ENCODE measurements at places on chromosomes 12 and 14. TPM values are rescaled to one million over a fixed set of nuclear protein-coding genes. Genes with fewer than 3 reads are reported as not detected.
A peak's percentile ranks its signal among the peaks of the same experiment; 100 is the strongest.

ANO4 gene
- not detected for total RNA-seq

AKAP5 gene
- total RNA-seq, result 0.89 TPM

MYF6 gene
- total RNA-seq, result not detected

DNA sequence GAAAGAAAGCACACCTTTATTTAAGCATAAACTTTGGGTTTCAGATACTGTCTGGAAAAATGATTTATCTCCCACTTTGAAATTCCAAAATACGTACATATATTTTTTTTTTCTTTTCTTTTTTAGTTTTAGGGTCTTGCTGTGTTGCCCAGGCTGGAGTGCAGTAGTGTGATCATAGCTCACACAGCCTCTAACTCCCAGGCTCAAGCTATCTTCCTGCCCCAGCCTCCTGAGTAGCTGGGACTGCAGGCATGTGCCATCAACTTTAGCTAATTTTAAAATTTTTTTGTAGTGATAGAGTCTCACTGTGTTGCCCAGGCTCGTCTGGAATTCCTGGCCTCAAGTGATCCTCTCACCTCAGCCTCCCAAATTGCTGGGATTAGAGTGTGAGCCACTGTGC, 45.9 kb upstream of the PAPLN start:
- H3K36me3 ChIP-seq, result peaks cover 42% of the 10 kb centered on the region
- no peaks in the 10 kb centered on the region for H3K27me3 ChIP-seq
- H3K4me1 ChIP-seq, result no peaks in the 10 kb centered on the region
- H3K27ac ChIP-seq, result no peak overlapping the region
- no peak for DNase-seq
- H3K4me3 ChIP-seq, result no peak overlapping the region

DNA sequence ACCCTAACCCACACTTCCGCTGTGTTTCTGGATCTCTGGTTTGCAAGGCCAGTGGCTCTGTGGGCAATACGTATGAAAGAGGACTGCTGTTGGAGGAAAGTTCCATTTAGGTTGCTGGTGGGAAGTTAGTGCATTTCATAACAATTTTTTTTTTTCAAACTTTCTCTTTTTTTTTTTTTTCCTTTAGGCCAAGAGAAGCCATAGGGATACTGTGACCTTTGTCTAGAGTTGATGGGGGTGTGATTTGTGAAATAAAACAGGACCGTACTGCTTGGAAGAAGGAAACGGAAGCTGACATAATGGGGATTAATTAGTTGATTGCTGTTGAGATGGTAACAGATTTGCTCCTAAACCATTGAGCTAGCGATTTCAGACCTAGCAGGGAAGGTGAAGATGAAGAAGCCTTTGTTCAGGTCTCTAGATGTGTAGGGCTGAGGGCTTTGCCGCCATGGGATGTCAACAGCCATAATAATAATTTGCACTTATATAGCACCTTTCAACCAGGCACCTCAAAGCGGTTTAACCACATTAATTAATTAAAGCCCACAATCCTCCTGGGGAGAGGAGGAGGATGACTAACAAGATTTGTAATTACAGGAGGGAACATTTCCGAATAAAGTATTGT, 315.3 kb downstream of the ZFP36L1 start:
- H3K36me3 ChIP-seq, result peaks cover 7% of the 10 kb centered on the region
- H3K4me1 ChIP-seq, result peaks cover under 1% of the 10 kb centered on the region
- H3K27ac ChIP-seq, result no peak overlapping the region
- H3K4me3 ChIP-seq, result no peak overlapping the region

DNA sequence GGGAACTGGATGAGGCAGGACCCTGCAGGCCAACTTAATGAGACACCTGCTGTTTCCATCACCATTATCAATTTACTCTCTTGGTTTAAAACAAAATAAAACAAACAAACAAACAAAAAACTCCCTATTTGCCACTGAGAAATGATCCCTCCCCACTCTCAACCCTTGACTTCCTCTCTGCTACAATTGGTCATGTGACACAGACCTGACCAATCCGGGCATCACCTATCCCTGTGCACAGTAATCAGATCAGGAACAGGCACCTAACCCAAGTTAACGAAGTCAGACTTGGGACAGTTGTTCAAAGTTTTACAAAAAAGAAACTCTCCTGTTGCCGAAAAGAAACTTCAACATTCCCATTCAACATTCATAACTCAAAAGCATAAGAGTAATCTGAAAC, 58.4 kb downstream of the NELL2 start:
- no peaks in the 10 kb centered on the region for H3K27me3 ChIP-seq
- DNase-seq, result no peak
- H3K36me3 ChIP-seq, result peaks cover 14% of the 10 kb centered on the region
- peaks cover 53% of the 10 kb centered on the region for H3K4me1 ChIP-seq
- H3K4me3 ChIP-seq, result no peak overlapping the region

- no peak for DNase-seq
- no peaks in the 10 kb centered on the region for H3K4me1 ChIP-seq
- no peak overlapping the region for H3K27ac ChIP-seq
- no peak overlapping the region for H3K4me3 ChIP-seq
- peaks cover 3% of the 10 kb centered on the region for H3K27me3 ChIP-seq
- peaks cover 5% of the 10 kb centered on the region for H3K36me3 ChIP-seq
Observed at GRCh38 chr14:93343266-93343665, 3.7 kb upstream of the COX8C start.

DNA sequence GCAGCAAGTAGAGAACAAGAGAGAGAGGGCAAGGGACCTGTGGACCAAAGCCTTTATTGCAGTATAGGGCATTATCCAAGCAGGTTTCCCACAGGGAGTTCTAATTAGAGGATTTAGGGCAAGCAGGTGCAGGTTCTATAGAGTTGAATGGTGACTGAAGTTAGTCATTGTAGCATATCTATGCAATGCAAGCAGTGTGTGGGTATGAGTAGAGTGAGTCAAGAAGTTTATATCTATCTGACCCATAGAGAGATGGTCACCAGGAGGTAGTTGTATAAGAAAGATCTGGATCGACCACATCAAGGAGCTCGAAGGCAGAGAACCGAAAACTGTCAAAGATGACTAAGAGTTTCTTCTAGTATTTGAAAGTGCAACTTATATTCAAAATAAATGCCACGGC, 167.3 kb downstream of the PLCZ1 start:
- H3K4me1 ChIP-seq, result no peaks in the 10 kb centered on the region
- H3K4me3 ChIP-seq, result no peak overlapping the region
- no peak overlapping the region for H3K27ac ChIP-seq
- no peaks in the 10 kb centered on the region for H3K27me3 ChIP-seq
- DNase-seq, result no peak

NGB gene
- not detected for total RNA-seq

GRCh38 chr14:76581592-76581991, 179.7 kb upstream of the VASH1 start:
- no peaks in the 10 kb centered on the region for H3K36me3 ChIP-seq
- no peaks in the 10 kb centered on the region for H3K27me3 ChIP-seq
- no peaks in the 10 kb centered on the region for H3K4me1 ChIP-seq
- DNase-seq, result no peak
- H3K4me3 ChIP-seq, result no peak overlapping the region

DNA sequence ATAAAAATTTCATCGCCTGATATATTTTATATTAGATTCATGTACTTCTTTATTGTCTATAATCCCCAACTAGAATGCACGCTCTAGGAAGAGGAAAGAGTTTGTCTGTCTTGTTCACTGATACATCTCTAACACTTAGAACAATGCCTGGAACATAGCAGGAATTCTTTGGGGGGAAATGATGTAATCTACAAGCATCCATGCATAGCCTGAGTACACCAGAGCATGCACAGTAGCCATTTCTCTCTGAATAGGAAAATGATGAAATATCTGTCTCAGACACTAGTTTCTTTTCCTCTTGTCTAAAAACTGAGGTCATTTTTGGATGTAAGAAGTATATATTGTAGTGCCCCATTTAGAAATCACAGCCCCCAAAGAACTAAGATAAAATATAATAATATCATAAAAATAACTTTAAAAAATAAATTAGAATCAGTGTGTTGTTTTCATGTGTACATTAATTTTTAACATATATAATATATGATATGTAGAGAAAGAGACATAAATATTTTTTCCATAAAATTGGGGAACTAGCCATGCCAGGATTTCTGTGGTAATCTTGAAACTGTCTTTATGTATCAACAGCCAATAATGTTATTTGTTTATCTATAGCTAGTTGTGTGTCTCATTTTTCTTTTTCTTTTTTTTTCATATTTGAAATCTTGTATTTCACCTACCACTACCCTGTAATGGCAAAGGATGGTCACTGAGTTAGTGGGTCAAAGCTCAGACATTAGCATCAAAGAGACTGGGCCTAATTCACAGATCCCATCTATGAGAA, 155.6 kb upstream of the TMCC3 start:
- no peak overlapping the region for H3K4me3 ChIP-seq
- H3K36me3 ChIP-seq, result no peaks in the 10 kb centered on the region
- peaks cover 4% of the 10 kb centered on the region for H3K27me3 ChIP-seq
- no peaks in the 10 kb centered on the region for H3K4me1 ChIP-seq
- DNase-seq, result no peak

- peaks cover 53% of the 10 kb centered on the region for H3K36me3 ChIP-seq
- no peaks in the 10 kb centered on the region for H3K27me3 ChIP-seq
- H3K4me1 ChIP-seq, result peaks cover 100% of the 10 kb centered on the region
- DNase-seq, result no peak
- H3K4me3 ChIP-seq, result peak overlapping the region; percentile 36
- H3K27ac ChIP-seq, result peak overlapping the region; percentile 87
Observed at GRCh38 chr14:91374879-91375702, 42.5 kb downstream of the CCDC88C start.

C12orf50 gene
- not detected for total RNA-seq

DNA sequence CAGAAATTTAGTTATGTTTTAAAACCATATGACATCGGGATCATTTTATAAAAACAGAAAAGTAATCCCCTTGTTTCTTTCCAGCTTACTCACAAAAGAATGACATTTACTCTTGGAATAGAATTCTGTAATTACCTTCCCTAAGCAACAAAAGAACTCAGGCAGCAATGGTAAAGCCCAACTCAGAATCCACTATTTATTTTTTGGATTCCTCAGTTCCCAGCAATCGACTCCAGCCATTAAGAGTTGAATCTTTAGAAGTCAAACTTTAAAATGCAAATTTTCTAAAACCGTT, 65.9 kb downstream of the FOXN3 start:
- no peaks in the 10 kb centered on the region for H3K27me3 ChIP-seq
- peaks cover 38% of the 10 kb centered on the region for H3K4me1 ChIP-seq
- peaks cover 48% of the 10 kb centered on the region for H3K36me3 ChIP-seq
- no peak for DNase-seq
- H3K27ac ChIP-seq, result peak overlapping the region; percentile 89

DNA sequence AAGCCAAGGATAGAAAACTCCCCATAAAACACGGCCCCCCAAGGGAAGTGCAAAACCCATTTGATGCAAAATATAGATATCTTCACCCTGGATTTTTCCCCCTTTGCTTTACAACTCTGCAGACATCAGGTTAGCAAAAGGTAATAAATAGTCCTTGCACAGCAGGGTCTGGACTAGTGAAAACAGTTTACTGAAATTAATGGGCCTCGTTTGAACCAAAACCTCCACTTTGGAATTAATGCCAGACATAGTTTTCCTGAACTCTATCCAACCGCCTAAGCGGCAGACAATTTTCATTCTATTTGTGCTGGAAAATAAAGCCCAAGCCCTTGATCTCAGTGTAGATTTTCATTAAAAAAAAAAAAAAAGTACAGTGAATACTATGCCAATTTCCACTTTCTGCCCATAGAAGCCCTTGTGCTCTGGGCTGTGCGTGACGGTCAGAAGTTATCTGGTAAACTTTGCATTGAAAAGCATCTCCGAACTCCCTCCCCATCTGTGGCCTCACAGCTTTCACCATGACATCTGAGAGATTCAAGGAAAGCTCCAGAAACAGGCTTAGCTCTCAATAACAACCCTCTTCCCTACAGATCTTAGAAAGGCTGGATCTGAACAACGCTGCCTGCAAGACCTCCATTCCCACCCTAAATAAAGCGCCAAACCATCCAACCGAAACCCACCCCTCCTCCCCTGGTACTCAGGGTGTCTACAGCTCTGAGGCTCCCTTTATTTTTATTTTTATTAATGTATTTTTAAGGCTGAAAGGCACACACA, 11.0 kb upstream of the IRF2BPL start:
- H3K4me1 ChIP-seq, result peaks cover 92% of the 10 kb centered on the region
- H3K27me3 ChIP-seq, result no peaks in the 10 kb centered on the region
- H3K27ac ChIP-seq, result peak overlapping the region; percentile 97
- H3K36me3 ChIP-seq, result peaks cover 3% of the 10 kb centered on the region

All from activated CD4-positive, alpha-beta T cell treated with anti-CD3 and anti-CD28 coated beads, Interleukin-2, amount 10 ng/mL, durations not matched to agents 7 days and 5 days (primary cell).